ENCODE measurements at places on chromosomes 3 and 15.

DNA sequence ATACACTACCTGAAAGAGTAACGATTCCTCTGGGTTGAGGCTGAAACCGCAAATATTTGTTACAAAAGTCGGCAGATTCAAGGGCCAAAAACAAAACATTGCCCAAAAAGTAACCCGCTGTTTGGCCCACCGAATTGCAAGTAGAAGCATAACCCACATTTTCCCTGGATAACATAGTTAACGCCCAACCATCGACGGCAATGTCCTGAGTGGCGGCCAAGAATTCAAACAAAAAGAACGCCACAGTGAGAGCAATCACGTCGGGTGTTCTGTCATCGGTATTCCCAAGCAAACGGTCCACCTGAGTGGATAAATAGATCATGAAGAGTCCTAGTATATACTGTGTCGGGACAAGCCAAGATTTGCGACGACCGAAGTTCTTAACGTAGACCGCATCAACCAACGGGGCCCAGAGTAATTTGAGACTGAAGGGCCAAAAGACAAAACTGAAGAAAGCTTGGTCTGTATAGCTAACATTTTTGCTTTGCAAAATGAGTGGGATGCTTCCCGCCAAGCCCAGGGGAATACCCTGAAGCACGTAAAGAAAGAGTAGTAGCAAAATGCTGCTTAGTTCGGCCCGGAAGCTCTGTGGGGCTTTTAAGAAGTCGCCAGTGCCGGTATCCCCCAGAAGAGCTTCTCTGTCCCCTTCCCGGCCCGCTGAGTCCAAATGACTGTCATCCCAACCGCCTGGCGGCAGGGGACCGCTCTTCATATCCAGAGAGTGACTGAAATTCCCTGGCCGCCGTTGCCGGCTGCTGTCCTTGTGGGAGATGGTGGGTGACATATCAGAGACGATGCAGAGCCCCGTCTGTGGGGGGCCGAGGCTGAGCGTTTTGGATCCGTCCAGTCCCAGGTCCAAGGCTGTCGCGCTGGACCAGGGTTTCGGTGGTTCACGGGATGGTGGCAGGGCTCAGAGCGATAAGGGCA lies 750 bp downstream of the SLC33A1 start:
- peak; percentile 17 for DNase-seq

DNA sequence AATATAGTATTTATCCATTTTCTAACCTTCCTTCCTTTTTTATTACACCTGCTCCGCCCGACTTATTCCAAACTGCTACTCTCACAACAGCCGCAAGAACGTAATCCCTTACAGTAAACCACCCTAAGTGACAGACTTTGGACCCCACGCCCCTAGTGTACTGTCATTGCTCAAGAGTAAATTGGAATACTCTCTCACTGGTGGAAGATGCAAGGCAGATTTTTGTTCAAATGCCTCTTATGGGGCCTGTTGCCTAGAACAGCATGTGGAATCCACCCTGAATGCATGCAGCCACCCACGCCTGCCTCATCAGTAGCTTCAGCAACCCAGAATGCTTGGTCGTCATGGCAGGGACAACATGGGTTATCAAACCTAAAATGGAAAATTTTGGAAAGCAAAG lies 226.2 kb upstream of the ST8SIA2 start:
- DNase-seq, result no peak

GRCh38 chr3:141253326-141253725 lies 21.7 kb downstream of the PXYLP1 start:
- no peak for DNase-seq

DNA sequence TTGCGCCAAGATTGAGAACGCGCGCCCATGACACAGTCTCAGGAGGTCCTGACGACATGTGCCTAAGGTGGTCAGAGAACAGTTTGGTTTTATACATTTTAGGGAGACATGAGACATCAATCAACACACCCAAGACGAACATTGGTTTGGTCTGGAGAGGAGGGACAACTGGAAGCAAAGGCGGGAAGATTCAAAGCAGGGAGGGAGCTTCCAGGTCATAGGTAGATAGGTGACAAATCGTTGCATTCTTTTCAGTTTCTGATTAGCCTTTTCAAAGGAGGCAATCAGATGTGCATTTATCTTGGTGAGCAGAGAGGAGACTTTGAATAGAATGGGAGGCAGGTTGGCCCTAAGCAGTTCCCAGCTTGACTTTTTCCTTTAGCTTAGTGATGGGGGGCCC lies 828.4 kb upstream of the DPPA4 start:
- no peak for DNase-seq

- DNase-seq, result no peak
Observed at GRCh38 chr3:169128579-169128978, 534.9 kb downstream of the MECOM start.

DNA sequence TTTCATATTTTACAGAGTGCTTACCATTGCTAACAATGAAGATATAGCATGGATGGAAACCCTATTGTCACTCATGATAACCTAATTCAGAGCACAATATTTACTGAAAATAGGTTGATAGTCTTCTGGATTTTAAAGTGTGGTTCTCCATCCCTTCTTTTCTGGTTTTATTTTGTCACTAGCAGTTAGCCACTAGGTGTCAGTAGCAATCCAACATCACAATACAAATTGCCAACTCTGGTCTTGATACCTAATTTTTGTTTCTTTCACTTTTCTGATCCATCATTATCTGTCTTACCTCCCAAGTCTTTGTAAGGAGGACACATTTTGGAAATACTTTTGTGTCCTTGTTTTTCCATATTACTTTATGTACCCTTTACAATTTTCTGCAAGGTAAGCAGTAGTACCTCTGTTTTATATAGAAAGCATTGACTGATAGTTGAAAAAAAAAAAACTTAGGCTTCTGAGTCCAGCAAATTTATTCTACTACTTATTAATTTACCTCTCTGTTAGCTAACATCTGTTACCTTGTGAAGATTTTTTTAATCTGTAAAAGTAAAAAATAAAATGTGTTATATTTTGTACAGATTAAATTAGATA lies 28.3 kb upstream of the CRYBG3 start:
- no peak for DNase-seq

DNA sequence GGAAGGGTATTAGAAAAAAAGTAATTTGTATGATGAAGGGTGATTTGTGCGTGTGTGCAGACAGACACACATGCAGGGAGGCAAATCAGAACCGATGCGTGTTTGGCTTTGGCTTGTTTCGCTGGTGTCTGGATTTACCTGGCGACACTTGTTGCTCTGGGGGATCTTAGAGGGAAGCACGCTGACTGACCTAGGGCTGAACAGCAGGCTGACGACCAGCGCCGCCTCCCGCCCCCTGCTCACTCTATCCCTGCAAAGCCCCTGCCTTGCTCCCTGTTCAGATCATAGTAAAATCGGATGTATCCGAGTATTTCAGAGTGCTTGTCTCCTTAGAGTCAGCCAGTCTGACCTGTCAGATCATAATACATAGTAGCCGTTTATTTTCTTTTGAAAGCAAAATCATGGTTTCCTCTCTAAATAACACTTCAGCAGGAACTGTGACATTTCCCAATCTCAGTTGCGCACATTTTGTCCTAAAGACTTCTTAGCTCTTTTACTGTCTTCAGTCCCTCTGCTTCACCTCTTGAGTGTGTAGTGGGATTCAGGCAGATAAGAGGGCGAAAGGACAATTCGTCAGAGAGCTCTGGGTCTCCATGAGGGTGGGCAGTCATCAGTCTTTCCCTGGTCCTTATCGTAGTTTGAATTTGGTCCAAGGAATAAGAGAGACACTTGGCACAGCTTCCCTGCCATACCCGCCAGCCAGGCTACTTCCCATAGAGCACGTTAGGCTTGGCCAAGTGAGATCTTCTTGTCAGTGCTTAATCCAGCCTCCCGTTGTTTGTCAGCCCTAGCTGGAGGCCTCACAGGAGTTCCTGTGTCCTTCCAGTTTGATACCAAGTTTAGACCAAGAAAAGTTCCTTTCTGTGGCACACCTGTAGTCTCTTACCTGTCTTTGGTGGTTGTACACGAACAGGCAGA lies 97.4 kb downstream of the PGPEP1L start:
- no peak for DNase-seq

- DNase-seq, result no peak
Observed at GRCh38 chr3:133469140-133469731, 69.4 kb downstream of the BFSP2 start.

GRCh38 chr15:46941241-46941640 lies 776.1 kb upstream of the SEMA6D start:
- no peak for DNase-seq

- DNase-seq, result peak; percentile 8
Observed at GRCh38 chr3:138188013-138188730, 1.1 kb downstream of the ARMC8 start.

GRCh38 chr15:72852273-72852672 lies 68.7 kb upstream of the ADPGK start:
- DNase-seq, result no peak

GRCh38 chr3:146375219-146375618 lies 94.1 kb downstream of the PLSCR2 start:
- no peak for DNase-seq

GRCh38 chr3:167228135-167228534 lies 152.0 kb downstream of the ZBBX start:
- DNase-seq, result no peak

GRCh38 chr3:55717481-55717880 lies 230.4 kb upstream of the WNT5A start:
- DNase-seq, result no peak

DNA sequence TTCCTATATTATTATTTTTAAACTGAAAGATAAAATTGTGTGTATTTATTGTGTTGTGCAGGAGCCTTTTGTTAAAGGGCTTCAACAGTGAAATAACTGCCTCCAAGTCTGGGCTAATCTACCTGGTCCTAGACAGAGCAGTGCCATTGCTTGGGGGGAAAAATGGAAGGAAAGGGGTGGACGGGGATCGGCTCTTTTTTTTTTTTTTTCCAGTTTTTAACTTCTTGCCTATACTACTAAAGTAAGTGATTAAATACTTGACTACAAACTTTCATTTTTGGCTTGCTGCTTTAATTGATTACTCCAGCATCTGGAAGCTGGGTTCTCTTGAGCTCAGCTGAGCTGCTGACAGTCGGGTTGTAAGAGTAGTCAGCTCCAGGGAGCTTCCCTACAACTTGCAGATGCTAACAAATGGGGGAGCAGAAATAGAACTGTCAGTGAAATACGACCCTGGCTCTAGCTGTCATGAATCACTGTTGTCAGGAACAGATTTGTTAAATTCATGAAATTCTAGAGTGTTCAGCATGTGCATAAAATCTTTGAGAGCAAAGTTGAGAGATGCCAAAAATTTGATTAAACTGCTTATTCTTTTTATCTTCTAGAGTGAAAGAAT lies 276.7 kb downstream of the ROBO1 start:
- DNase-seq, result no peak

GRCh38 chr3:71684757-71685386 lies 40.3 kb downstream of the EIF4E3 start:
- DNase-seq, result no peak

DNA sequence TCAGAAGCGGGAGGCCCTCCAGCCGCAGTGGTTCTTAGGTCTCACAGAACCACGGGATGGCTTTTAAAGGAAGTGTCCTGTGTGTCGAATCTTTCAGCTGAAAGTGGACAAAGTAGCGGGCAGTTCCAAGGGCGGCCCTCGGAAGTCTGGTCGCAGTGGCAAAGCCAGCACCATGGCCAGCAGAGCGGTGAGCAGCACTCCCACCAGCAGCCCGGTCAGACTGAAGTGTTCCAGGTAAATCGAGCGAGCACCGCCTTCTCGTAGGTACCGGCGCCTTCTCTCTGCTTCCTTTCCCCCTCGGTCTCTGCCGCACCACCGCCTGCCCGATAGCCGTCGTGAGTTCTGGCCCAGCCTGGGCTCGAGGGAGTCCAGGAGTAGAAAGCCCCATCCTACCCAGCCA lies 103.6 kb upstream of the ABHD17C start:
- DNase-seq, result no peak

DNA sequence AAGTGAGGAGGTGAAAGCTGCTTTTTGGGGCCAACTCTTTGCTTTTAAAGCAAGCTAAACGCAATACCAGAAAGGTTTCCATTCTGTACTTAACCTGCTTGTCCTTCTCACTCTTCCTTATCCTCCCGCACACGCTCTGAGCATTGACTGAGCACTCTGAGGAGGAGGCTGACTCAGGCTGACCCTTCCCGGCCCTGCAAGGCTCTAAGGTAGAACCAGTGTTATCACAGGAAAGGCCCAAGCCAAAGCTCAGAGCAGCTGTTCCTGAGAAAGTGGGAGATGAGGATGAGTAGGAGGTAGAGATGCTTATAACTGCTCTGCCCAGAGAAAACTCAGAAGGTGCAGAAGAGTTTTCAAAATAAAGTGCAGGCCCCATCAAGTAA lies 2.3 kb downstream of the B3GNT5 start:
- DNase-seq, result no peak

- DNase-seq, result peak; percentile 57
Observed at GRCh38 chr15:43776718-43777266, at the start of gene ELL3. TSS of gene ELL3 (minus strand) at chr15:43776966. CDS start at chr15:43776901, 65 bp downstream.

DNA sequence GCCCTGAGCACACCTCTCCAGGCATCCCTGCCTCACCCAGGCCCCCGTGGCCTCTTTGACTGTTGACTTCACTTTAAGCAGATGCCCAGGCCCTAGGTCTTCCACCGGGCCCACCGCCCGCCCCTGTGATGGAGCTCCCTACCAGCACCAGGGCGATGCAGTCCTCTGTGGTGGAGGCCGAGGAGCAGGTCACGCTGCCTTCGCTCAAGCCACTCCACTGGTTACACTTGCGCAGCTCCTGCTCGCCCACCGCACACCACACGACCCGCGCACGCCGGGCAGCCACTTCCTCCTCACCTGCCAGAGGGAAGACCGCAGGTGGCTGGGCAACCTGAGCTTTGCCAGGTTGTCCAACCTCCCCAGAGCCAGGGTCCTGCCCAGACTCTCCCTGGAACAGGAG lies 16.0 kb downstream of the LTF start:
- no peak for DNase-seq

GRCh38 chr15:41811432-41812195 lies 16.3 kb upstream of the JMJD7 start:
- peak; percentile 69 for DNase-seq

DNA sequence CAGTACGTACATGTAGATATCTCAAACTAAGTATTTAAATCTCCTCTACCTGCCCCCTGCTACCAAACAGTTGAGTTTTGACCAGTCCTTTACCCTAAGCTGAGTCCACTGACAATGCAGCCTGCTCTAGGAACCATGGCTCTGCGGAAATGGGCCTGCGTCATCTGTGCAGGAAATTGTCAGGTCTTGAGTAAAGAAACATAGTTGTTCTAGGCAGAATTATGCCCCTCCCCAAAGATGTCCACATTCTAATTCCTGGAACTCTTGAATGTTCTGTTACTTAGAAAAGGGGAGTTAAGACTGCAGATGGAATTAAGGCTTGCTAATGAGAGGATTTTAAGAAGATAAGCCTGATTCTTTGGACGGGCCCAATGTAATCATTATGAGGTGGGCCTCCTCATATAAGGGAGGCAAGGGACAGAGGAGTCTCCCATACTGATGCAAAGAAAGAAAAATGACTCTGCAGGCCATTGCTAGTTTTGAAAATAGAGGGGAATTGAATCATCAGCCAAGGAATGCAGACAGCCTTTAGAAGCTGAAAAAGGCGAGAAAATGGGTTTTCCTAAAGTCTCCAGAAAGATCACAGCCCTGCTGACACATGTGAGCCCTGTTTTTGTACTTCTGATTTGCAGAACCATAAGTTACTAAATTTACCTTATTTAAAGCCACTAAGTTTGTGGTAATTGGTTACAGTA lies 5.5 kb upstream of the VGLL3 start:
- DNase-seq, result no peak

Measured in T-cell (primary cell).